CD4-positive, alpha-beta memory T cell (primary cell): ENCODE measurements at places on chromosomes 16 and 17.

DNA sequence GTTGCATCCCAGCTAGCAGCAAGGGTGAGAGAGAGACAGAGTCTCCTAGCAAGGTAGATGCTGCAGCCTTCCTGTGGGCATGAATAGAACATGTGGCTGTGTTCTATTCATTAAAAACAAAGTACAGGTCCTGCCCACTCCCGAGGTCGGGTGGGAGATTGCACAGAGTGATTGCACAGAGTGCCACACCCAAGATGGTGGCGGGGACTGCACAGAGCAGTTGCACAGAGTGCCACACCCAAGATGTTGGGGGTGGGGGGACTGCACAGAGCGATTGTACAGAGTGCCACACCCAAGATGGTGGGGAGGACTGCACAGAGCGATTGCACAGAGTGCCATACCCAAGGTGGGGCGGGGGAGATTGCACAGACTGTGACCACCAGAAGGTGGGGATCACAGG, 410.8 kb upstream of the EEF2KMT start:
- no peak for DNase-seq

- no peak for DNase-seq
Measured at GRCh38 chr16:59324462-59324861, 590.3 kb upstream of the GOT2 start.

DNA sequence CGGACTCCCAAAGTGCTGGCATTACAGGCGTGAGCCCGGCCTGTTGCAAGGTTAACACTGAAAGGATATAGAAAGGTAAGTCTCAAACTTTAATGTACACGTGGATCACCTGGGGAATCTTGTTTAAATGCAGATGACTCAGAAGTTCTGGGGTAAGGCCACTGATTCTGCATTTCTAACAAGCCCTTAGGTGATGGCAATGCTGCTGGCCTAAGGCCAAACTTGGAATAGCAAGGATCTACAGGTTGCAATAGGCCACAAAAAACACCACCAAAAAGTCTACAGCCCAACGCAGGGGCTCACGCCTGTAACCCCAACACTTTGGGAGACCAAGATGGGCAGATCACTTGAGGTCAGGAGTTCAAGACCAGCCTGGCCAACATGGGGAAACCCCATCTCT, 4.2 kb downstream of the CMTM4 start:
- DNase-seq: no peak

DNA sequence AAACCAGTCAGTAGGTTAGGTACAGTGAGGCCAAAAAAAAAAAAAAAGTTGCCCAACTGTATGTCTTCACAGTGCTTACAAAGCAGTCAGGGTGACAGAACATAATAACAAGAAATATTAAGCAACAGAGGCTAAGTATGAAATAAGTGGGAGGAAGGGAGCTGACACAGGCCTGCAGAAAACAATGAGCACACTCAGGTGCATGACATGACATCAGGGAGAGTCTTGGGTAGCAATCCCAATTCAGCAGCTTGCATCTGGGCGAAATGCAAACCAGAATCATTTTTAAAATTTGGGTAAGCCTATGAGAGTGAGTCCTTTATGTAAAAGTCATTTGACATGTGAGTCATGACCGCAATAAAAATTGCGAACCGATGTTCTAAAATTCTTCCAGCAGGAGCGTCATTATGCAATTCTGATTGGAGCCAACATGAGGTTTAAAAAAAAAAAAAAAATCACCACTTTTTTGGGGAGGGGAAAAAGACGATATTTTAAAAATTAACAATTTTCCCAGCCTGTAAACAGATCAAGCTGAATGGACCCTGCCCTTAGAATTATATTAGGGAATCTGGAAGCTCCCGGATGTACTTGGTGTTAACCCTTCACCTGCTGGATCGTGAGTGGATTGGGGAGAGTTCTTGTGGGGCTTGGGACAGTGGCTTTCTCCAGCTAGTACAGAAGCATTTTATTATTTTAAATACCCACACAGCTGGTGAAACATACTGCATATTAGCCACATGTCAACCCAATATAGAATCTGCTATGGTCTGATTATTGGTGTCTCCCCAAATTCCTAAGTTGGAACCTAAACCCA, 127.9 kb downstream of the NPIPB5 start:
- no peak for DNase-seq

GRCh38 chr16:13154799-13155198, 253.4 kb downstream of the SHISA9 start:
- no peak for DNase-seq

DNA sequence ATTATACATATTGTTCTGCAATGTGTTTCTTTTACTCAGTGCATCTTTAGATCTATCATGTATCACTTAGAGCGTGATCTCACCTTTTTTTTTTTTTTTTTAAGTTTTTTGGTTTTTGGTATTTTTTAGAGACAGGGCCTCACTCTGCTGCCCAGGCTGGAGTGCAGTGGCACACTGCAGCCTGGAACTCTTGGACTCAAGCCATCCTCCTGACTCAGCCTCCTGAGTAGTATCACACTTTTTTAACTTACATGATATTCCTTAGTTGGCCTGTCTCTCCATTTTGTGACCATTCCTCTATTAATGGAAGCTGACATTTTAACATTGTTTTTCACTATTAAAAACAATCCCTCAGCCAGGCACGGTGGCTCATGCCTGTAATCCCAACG, 4.7 kb upstream of the MPO start:
- DNase-seq: no peak

DNA sequence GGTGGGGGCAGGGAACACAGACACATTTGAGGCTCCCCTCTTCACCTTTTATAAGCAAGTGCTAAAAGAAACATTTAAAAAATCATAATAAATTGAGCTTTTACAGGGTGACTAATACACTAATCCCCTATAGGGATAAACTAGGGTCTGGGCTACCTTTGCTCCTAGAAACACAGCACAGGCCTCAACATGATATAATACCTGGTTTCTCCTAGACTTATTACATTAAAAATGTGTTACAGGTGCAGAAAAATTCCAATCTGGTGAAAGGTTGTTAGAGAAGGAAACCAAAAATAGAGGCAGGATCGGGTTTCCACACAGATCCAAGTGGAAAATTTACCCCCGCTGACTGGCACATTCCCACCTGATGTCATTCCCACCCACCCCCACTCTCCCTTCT, 124.7 kb upstream of the NOG start:
- DNase-seq: no peak

- no peak for DNase-seq
Measured at GRCh38 chr16:77668201-77668600, 54.1 kb upstream of the NUDT7 start.

- no peak for DNase-seq
Measured at GRCh38 chr17:69254187-69254586, 25.6 kb upstream of the ABCA10 start.

DNA sequence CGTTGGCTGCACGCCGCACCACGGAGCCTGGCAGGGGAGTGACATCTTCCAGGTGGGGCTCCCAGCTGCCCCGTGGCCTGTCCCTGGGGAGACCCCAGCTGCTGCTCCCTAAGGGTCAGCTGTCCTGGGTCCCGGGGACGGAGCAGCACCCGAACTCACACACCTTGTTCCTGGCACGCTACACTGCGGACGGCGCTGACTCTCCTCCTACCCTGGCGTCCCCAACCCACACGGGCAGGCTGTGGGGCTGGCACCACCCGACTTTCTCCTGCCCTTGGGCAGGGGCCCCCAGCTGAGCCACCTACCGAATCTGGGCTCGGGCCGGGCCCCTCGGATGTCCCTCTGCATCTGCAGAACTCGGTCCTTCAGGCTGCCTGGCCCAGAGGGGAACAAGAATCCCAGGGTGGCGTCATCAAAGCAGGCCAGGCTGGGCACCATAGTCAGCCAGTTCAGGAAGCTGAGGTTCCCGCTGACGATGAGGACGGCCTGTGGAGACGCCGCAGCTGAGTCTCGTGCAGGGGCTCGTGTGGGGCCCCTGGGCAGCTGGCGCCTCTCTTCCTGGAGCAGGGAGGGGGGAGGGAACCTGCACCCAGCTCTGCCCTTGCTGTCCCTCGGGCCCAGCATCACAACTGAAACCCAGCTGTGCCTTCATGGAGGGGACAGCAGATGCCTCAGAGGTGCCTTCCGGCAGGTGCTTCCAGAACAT, 70.5 kb upstream of the GNG13 start:
- DNase-seq: no peak

DNA sequence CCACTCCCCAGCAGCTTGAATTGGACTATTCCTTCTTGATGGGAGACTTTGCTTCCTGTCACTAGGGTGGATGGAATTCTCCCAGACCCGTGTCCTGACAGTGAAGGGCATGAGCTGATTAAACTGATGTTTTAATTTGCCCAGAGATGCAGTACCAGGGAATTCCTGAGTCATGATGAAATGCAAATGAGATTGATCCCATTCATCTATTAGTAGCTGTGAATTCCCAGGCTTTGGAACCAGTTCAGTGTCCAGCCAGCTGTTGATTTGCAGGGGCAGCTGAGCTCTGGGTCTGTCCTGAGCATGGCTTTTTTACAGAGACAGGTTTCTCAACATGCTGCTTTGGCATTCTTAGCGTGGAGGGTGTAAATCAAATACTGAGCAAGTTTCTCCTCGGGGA, 157.9 kb downstream of the PITPNC1 start:
- no peak for DNase-seq

GRCh38 chr17:71402661-71403141, 718.1 kb upstream of the SOX9 start:
- DNase-seq: no peak

GRCh38 chr17:70165383-70165782, 3.9 kb upstream of the KCNJ2 start:
- no peak for DNase-seq

GRCh38 chr16:19142939-19143598, 25.0 kb upstream of the SYT17 start:
- no peak for DNase-seq

- DNase-seq: no peak
Measured at GRCh38 chr17:78828470-78829185, 12.0 kb downstream of the USP36 start.

DNA sequence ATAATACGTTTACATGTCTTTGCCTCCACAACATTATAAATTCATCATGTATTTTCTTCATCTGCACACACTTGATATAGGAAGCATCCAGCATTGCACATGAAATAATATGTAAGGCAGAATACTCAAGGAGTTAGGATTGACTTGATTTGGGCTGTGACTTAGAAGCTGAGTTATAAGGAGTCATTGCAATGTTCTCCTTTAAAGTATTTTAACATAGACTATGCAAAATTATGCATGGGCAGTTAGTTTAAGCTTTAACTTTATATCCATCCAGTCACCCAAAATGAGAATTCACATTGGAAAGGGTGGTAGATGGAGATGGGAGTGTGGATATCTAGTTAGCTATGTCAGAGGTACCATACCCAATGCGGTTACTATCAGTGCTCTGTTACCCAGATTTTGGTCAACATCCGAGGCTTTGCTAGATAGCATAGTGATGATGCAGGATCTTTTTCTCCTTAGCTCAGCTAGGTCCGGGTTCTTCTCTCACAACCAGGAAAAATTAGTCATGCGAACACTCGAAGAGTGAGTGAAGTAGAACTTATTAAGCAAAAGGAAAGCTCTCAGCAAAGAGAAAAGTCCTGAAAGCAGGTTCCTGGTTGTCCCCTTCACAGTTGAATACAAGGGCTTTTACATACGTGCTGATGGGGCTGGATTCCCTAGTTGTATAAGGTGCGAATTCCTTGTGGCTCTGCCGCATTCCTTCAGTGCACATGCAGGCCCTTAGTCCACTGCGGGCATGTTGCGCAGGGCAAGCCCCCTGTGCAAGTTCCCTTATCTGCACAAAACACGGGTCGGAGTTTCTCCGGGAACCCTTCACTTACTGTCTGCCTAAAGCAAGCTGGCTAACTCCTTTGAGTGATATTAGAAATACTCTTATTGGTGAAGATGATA, 73.1 kb upstream of the FAM20A start:
- no peak for DNase-seq
